Stimulated activated CD4-positive, alpha-beta T cell treated with anti-CD3 and anti-CD28 coated beads, Interleukin-4, amount 100 ng/mL, for 4 hours (primary cell): ENCODE measurements at places on chromosomes 3 and 15.

DNA sequence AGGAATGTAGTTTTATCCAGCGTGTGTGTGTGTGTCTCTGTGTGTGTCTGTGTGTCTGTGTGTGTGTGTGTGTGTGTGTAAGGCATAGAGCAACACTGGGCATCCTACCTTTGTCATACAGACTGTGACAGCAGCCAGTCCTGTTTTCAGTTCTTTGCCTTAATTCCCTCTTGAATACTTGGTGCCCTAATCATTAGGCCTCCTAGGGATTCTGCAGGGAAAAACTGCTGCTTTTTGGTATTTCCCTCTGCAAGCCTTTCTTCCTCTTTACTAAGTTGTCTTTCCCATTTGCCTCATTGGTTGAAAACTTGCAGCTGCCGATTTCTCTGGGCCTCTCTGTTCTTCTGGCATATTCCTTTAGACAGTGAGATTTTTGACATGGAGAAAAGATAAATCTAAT is 9.2 kb downstream of the SLC25A36 start:
- no peak for DNase-seq

DNA sequence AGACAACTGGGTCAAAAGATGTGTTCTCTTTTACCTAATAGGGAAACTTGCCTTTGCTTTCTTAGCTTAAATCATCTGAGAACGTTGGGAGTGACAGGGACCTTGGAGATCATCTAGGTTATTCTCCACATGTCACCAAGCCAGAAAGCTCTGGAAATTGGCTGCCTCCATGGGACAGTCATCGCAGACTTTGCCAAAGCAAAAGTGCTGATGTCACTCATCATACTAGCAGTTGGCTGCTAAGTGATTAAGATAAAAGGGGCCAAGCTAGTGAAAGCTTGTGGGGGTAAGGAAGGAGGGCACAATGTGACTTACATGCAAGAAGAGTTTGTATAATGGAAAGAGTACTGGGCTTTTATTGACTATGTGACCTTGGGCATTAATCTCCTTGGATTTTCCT is 198.0 kb upstream of the PFN2 start:
- DNase-seq: no peak

DNA sequence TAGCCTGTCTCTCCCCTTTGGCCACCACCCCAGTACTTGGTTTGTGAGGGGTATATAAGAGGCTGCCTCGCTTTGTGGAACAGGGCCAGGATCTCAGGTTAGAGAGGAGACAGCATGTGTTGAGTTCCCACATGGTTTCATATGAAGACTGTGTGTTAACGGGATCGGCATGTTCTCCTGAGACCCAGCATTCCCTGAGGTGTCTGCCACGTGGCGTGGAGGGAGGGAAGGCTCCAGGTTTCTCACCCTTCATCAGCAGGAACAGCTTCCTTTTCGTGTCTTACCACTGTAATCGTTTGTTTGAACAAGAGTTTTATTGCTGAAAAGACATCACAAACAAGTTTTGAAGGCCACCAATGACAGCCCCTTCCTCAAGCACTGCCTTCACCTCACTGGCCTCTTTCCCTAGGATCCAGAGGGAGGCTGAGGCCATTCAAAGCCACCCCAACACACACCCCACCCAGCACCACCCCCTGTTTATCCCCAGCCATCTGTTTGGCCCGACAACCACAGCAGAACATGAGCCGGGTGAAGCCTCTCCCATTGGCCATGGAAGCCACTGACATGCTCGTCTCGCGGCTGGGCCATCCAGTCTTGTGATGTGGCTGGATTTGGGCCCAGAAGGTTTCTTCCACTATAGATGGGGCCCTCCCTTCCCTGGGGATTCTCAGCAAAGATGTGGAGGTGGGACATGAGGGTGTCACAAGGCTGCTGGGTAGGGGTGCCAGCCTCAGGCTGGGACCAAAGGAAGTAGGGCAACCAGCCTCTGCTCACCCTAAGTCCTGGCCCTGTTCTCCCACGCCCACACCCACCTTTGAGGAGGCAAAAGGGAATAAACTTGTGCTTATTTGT is 10.0 kb downstream of the BHLHE40 start:
- DNase-seq: no peak

DNA sequence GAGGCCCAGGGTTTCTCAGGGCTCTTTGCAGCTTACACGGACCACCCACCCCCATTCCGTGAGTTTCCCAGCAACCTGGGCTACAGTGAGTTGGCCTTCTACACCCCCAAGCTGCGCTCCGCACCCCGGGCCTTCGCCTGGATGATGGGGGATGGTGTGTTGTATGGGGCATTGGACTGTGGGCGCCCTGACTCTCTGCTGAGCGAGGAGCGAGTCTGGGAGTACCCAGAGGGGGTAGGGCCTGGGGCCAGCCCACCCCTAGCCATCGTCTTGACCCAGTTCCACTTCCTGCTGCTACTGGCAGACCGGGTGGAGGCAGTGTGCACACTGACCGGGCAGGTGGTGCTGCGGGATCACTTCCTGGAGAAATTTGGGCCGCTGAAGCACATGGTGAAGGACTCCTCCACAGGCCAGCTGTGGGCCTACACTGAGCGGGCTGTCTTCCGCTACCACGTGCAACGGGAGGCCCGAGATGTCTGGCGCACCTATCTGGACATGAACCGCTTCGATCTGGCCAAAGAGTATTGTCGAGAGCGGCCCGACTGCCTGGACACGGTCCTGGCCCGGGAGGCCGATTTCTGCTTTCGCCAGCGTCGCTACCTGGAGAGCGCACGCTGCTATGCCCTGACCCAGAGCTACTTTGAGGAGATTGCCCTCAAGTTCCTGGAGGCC is 5.4 kb downstream of the VPS18 start:
- DNase-seq: no peak

DNA sequence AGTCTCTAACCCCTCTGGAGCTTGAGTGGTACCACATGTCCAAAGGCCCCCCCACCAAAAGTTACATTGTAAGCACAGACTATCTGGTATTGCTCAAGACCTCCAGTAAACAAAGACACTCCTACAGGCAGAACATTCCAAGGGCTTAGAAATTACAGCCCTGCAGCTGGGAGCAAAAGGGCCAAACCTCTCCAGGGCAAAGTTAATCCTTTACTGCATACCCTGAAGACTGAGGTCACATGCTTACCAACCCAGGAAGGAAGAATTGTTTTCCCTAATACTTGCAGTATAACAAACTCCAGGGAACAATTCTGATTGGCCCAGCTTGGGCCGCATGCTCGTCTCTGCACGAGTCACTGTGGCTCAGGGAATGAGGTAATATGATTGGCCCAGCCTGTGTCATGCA is 266.1 kb upstream of the NR2F2 start:
- DNase-seq: no peak

DNA sequence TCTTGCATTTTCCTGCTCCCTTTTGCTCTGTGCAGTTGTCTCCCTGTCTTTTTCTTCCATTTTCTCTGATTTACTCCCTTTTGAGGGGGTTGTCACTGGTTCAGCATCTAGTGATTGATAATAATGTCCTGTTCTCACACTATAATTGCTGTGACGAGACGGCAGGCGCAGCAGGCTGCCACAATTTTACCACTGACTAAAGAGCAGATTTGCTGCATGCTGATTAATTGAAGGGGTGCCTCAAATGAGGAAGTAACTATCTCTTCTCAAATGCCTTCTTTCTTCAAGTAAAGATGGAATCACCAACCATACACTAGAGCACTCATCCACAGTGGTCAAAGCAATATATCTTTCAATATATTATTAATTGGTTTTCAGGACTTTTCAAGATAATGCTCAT is 219.3 kb downstream of the CBLB start:
- DNase-seq: no peak

- DNase-seq: no peak
These were observed 218.6 kb downstream of the GREM1 start for GRCh38 chr15:32936283-32936918.

DNA sequence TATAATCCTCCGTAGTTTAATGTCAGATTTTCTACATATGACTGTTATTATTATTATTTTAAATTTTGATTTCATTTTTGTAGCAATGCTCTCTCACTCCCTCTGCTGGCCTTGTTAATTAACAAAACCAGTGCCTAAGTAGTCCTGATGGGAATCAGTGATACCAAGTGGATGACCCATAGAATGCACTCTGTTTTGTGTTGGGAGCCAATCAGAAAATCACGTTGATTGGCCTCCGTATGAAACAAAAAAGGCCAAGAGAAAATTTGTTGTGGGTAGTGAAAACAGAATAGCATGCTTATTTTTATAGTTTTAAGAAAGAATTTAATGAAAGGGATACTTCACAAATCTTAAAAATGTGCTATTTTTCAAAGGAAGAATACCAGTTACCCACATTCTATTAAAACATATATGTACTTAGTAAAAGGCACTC is 34.4 kb upstream of the MEIS2 start:
- no peak for DNase-seq

DNA sequence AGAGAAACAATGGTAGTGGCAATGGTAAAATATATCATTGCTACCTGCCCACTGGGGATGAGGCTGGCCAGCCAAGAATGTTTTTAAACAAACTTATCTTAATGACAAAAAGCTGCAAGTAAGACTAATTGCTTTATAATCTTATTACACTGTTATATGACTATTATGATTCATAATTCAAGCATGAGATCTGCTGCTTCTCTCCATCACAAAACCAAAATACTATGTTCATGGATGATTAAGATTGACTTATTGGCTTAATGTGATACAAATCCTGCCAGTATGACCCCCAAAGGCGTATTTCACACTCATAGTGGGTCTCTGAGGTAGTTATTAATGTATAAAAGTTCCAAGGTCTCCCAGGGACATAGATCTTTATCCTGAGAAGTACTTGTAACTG is 52.6 kb downstream of the FBN1 start:
- no peak for DNase-seq

- DNase-seq: no peak
These were observed 4.8 kb downstream of the TBC1D5 start for GRCh38 chr3:17737591-17737990.

GRCh38 chr15:83205725-83206324 is 1.8 kb downstream of the HDGFL3 start:
- no peak for DNase-seq

GRCh38 chr3:150761831-150762661 is 923 bp downstream of the SIAH2 start:
- peak; percentile 35 for DNase-seq

GRCh38 chr3:169453256-169454059 is 210.1 kb downstream of the MECOM start:
- no peak for DNase-seq

- DNase-seq: no peak
These were observed 12.1 kb downstream of the NBEAL2 start for GRCh38 chr3:46991406-46992165.

DNA sequence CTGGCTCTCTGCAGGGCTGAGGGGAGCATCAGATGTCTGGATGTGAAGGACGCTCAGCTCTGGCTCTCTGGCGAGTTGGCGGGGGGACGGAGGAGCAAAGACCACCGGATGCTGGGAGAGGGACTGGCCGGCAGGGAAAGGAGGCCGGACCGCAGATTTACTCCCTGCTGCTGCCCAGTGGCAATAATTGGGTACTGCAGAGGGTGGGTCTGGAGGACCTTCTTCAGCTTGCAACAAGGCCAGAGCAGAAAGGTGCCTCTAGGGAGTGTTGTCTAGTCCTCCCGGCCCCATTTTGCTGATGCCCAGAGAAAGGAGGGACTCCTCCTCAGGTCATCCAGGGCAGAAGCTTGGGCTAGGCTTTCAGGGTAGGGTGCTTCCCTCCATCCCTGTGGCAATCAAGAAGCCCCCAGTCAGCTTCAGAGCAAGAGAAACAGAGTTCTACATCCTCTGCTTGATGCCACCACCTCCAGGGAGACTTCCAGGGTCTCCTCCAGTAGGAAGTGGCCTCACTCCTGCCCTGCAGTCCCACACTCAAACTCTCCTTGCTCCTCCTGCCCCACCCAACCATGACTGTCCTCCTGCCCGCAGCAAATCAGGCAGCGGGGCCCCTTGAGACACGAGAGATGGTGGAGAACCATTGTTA is 20.3 kb upstream of the CSPG4 start:
- DNase-seq: peak; percentile 29

DNA sequence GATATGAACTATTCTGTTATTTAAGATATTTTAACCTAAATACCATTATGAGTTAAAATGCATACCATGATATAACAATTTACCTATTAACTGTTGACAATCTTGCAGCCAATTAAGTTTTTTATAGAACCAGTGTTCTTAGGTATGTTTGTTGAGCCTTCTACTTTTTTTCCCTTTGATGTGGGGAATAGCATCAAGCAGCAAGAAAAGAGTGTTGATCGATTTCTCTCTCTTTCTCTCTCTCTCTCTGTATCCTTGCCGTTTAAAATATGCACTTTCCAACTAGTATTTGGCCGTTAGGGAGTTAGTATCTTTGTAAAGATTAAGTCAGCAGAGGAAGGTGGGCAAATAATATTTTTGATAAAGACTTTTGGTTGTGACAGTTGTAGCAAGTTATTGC is 5.9 kb downstream of the CHD2 start:
- DNase-seq: no peak

- no peak for DNase-seq
These were observed 148.5 kb upstream of the HACD2 start for GRCh38 chr3:123733341-123733740.

GRCh38 chr3:128889139-128889894 is 9.9 kb downstream of the ACAD9 start:
- no peak for DNase-seq

GRCh38 chr3:71524672-71525071 is 58.9 kb downstream of the FOXP1 start:
- DNase-seq: no peak

GRCh38 chr15:46059921-46060594 is 425.2 kb downstream of the SQOR start:
- no peak for DNase-seq

DNA sequence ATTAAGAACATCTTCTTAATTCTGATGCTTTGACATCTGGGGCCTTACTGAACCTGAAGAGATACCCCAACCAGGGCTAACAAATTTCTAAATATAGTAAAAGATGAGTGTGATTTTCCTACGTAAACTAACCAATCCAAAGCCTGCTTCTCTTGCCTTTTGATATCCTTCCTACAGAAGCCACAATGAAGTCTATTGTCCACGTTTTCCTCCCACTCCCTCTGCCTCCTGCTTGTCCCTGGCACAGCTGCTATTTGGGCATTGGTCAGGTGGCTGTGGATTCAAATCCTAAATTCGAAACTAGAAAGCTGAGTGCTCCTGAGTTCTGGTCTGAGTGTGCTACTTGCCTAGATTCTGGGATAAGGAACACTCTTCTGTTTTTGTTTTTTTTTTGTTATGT is 17.4 kb upstream of the MKRN3 start:
- no peak for DNase-seq

- DNase-seq: no peak
These were observed 108.5 kb downstream of the CYP19A1 start for GRCh38 chr15:51229907-51230330.

DNA sequence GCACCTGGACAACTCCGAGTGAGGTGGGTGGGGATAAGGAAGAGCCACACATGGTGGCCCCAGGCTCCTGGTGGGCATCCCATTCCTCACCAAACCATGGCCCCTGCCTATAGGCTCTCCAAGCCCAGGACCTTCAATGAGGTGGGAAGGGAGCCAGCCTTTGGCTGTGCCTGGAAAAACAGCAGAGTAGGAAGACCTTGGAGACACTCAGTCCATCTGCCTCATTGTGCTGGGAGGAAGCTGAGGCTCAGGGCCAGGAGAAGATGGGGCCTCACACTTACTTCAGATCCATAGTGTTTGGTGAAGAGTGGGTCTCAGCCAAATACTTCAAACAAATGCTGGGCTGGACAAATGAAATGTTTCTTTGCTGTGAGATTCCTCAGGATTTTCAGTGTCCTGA is 47.4 kb upstream of the APEH start:
- DNase-seq: no peak

GRCh38 chr15:76470691-76471090 is 134.1 kb downstream of the ISL2 start:
- no peak for DNase-seq
